ENCODE measurements at places on chromosomes 2 and 18.

DNA sequence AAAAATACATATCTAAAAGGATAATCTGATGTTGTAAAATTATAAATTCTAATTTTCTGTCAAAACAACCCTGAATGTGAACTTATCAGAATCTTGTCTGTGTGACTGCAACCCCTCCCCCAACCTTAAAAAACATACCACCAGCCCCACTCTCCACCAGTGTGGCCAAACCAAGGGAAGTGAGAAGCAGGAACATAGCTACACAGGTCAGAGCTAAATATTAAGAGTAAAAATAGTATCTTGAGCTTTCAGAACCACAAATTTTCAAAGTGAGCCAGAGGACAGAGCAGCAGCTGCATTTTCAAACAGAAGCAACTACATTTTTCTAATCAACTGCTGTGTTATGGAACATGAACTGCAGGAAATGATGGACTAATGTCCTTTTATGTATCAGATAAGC lies 156.7 kb downstream of the SLC4A10 start:
- DNase-seq: no peak

DNA sequence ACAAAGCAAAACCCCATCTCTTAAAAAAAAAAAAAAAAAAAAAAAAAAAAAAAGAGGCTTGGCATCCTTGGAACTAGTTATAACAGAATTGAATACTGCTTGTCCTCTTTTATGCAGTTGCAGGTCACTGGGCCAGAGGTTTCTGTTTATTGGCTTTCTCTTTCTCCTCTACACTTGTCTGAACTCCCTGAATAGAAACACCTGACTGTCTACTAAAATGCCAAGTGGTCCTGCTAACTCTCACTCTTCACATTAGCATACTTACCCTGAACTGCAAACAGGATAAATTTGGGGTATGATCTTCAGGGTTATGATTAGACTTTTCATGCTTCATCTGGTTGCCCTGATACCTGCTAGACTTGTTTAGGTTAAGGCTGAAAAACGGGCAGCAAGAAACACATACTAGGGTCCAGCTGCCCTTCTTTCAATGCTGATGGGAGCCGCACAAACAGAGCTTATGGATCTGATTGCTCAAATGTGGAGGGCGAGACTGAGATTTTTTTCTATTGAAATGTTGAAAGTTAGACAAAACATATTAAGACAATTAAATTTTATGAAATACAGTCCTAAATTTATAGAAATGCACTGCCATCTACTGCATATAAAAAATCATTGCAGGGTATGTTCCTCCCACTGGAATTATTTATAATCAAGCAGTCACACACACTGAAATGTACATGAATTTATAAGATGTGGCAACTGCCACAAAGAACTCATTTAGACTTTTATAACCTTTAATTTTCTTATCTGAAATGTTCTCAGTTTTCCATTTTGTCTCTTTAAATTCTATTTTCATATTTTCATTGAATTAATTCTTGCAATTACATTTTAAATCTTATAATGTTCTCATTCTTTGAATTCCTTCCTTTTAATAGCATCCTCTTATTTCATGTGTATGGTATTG lies 40.8 kb downstream of the GTF3C3 start:
- DNase-seq: no peak

- no peak for DNase-seq
These were observed 497.7 kb upstream of the LRATD1 start for GRCh38 chr2:14134771-14135170.

DNA sequence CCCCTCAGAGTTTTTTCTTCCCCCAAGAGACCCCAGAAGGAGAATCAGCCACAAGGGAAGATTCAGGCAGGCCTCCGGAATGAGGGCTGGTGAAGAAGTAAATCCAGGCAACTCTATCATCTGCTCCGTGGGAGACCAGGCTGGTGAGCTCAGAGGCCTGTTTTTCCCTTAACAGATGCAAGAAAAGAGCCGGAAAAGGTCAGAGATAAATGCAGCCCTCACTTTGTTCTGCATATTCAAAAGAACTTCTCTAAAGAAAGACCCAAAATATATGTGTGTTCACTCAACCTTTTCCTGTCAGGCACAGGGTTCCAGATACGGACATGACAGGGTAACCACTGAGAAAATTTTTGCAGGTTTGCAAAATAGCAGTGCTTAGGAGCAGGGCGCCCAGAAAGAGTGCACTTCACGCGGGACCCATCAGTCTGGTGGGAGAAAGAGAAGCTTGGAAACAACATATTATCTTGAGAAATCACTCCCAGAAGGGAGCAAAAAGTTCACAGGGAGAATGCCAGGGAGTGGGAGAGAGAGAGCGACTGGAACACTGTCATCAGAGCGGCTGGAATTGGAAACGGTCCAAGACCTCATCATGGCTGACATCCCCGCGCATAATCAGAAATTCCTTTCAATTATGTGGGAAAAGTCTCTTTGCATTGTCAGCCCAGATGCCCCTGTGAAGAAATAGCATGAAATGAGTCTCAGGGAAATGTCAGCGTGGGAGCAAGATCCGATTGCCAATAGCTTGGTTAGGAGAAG lies 244.8 kb upstream of the SLC14A2 start:
- no peak for DNase-seq

DNA sequence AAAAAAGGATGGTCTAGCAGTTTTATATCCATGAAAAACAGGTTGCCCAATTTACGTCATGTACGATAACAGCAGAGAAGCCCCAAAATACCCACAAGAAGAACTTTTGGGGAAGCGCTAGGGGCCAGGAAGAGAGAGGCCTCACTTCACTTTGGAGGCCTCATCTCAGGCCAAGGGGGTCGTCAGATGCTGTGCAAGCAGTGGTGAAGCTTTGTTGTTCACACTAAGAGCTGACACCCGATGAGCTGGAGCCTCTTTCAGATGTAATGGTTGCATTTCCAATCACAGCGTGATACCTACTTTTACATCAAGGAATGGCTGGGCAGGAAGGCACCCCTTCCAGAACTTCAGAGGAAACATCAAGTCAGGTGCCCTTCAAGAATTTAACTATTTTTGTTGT lies 242.3 kb upstream of the PXDN start:
- DNase-seq: no peak

- no peak for DNase-seq
These were observed 847.6 kb upstream of the CELF4 start for GRCh38 chr18:38413193-38413592.

DNA sequence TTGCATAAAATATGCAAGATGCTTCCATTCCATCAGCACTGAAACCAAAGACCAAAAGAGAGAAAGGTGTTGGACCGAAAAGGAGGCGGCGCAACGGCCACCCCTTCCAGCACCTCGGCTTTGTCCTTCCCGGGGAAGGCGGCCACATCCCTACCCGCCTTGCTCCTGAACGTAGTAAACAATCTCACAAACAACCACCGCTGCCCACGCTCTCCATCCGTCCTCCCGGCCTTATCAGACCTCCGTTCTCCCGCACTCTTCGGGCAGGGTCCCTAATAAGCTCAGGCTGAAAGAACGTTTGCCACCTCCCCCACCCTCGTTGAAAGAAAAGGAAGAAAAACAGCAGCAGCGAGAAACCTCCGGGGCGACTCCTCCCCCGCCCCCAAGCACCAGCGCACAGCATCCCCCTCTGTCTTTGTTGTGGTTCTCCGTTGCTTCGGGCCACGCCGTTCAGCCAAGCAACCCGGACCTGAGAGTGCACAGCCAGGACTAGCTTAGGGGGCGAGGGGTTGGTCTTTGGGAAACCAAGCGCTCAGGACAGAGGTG lies 4.4 kb downstream of the EVX2 start:
- no peak for DNase-seq

GRCh38 chr2:108413711-108414095 lies 35.3 kb upstream of the GCC2 start:
- no peak for DNase-seq

DNA sequence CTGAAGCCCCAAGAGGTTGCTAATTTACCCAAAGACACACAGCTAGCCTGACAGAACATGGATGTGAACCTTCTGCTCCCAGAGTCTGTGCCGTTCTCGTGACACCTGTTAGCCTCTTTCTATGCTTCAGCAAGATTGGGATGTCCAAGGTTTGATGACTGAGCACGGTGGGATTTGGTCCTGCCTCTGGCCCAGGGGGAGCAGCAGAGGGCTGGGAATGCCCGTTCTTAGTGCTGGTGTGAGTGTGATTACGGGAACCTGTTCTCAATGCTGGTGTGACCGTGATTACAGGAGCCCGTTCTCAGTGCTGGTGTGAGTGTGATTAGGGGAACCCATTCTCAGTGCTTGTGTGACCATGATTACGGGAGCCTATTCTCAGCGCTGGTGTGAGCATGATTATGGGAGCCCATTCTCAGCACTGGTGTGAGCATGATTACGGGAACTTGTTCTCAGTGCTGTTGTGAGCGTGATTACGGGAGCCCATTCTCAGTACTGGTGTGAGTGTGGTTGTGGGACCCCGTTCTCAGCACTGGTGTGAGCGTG lies 67.3 kb upstream of the SNTG2 start:
- DNase-seq: no peak

DNA sequence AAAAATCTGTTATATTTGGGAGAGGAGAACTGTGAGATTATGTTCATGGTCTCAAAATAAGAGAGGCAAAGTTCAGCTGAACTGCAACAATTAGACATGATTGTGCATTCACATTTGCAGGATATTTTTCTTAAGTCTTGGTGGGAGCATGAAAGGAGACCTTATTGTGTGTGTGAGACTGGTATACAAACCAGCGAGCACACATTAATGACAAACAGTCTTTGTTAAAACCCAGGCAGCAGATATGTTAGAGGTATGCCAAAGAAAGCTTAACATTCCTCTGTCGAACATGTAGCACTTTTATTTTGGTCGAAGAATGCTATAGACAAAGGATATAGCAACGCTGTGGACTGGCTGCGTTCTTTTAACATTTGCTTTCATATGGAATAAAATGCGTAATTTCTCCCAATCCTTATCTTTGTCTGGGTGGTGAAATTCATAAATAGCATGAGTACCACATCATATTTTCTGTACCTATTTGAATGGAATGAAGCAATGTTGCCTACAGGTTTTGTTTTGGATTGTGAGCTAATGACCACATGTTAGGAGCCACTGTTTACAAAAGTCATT lies 88.4 kb downstream of the ICOS start:
- no peak for DNase-seq

GRCh38 chr2:28608500-28609424 lies 112.9 kb downstream of the PLB1 start:
- DNase-seq: no peak

GRCh38 chr2:56309626-56310170 lies 125.9 kb downstream of the CCDC85A start:
- no peak for DNase-seq

GRCh38 chr2:12282780-12283695 lies 433.7 kb upstream of the TRIB2 start:
- DNase-seq: no peak

- DNase-seq: no peak
These were observed 220.7 kb upstream of the NETO1 start for GRCh38 chr18:73088445-73088844.

DNA sequence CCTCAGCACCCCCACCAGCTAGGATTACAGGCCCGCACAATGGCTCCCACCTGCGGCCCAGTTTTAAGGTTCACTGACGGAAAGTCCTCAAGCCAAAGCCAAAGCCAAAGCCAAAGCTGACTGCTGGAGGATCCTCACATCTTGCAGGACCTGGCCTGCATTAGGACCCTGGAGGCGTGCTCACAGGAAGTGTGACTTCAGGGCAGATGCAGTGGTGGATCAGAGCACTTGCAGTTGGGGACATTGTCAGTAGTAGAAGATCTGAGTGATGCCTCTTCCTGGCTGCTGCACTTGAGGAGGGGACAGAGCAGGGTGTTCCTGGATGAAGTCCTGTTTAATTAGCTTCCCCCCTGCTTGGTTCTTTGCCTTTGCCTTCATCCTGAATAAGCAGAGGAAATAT lies 69.0 kb upstream of the ALPP start:
- no peak for DNase-seq

- DNase-seq: no peak
These were observed 1310.5 kb upstream of the NRXN1 start for GRCh38 chr2:52342458-52342857.

DNA sequence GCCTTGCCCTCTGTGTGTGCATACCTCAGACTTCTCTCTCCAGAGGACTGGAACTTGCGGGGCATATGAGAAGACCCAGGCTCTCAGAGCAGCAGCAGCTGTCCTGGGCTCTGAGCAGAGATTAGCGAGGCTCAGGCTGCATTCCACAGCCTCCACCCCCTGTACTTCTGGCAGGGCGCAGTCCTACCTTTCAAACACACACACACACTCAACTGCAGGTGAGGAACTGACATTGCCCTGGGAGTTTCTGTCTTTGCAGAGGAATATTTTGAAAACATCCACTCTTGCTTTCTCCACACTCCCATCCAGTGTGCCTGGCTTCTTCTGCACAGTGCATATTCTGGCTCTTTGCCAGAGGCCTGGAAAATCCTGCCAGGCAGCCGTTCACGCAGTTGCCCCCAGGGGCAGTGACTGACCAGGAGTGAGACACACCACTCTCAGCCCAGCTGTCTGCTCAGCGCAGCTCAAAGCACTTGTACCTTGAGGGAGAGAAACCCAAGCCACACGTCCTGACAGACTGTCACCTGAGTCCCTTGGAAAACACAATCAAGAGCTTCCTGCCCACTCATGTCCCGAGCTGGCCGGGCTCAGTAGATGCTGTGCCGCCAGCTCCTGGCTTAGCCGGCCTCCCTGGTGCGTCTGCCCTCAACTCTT lies 460.8 kb downstream of the RNF144A start:
- no peak for DNase-seq

DNA sequence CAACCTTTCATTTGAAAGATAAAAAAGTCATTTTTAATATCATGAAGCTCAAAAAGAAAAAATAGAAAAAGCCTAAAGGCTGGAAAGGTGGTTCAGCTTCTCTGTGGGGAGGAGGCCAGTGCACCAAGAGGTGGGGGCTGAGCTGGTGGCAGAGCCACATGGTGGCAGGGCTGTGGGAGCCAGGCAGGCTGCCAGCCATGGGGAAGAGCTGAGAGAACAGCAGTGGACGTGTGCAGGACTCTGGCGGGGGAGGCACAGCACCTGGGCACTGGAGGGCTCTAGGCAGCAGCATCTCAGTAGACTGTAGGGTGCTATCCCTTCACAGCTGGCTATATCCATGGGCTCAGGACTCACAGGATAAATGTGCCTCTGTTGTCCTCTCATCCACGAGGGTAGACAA lies 47.8 kb downstream of the STK25 start:
- no peak for DNase-seq

- no peak for DNase-seq
These were observed 33.3 kb downstream of the SPP2 start for GRCh38 chr2:234083572-234084348.

- DNase-seq: no peak
These were observed 12.5 kb upstream of the RAB31 start for GRCh38 chr18:9695605-9696004.

Measured in stimulated activated CD4-positive, alpha-beta T cell treated with anti-CD3 and anti-CD28 coated beads, Interleukin-1b, Interleukin-23, amount 100 ng/mL, for 1 hour (primary cell).